Colonic mucosa (tissue), 4 donors: ENCODE measurements at places on chromosomes 7 and 10. TPM values are rescaled to one million over a fixed set of nuclear protein-coding genes. Genes with fewer than 3 reads are reported as not detected.

- H3K27ac ChIP-seq, result no peak overlapping the region
- H3K36me3 ChIP-seq, result no peaks in the 10 kb centered on the region
- H3K27me3 ChIP-seq, result no peaks in the 10 kb centered on the region
- DNase-seq, result no peak
Observed at GRCh38 chr10:112827086-112827485, 123.0 kb upstream of the TCF7L2 start.

DNA sequence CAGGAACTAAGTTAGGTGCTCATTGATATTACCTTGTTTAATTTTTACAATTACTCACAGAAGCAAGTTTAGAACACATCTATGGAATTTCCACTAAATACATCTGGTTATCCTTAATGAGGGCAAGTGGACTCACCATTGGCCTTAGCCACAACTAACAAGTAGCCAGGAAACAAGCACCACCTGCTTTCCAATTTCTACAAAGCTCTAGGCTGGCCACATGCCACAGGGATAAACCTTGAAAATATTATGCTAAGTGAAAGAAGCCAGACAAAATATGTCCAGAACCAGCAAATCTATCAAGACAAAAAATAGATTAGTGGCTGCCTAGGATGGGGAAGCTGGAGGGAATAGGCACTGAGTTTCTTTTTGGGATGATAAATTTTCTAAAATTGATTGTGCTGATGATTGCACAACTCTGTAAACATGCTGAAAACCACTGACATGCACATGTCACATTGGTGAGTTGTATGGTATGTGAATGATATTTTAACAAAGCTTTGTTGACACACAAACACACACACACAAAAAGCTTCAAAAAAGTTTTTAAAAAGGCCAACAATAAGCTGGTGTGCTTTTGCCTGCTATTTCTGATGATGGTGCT lies 179.4 kb downstream of the CPEB3 start:
- H3K27ac ChIP-seq, result no peak overlapping the region
- H3K4me1 ChIP-seq, result no peaks in the 10 kb centered on the region

DNA sequence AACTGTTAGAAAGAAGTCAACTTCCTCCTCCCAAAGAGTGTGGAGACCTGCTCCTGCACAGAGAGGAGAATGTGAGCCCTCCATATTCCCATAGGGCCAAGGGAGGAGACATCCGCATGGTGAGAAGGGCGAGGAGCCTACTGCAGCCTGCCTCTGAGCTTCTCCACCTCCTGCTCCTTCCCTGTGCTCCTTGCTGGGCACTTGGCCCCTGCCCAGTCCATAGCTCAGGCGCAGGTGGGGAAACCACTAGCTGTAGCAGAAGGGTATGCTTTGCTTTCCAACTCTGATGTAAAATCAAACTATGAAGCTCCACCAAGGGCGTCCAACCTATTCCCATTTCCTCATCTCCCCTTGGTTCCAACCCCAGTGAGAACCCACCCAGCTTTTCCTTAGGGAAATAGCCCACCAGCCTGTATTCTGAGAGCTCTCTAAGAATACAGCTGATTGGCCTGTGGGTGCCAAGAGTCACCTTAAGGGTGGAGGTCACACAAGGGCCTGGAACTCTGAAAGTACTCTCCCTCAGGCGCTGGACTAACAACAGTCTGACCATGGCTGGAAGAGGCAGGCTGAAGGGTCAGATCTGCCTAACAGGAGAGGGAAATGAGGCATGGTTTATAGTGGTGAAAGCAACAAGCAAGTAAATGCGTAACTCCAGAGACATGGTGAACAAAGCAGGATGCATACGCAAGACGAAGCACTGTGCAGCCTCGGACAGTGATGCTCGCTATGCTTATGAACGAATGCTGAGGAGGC lies 13.9 kb downstream of the ZNF488 start:
- DNase-seq, result no peak
- H3K27ac ChIP-seq, result no peak overlapping the region
- no peaks in the 10 kb centered on the region for H3K4me1 ChIP-seq
- H3K36me3 ChIP-seq, result no peaks in the 10 kb centered on the region
- H3K4me3 ChIP-seq, result no peak overlapping the region

DNA sequence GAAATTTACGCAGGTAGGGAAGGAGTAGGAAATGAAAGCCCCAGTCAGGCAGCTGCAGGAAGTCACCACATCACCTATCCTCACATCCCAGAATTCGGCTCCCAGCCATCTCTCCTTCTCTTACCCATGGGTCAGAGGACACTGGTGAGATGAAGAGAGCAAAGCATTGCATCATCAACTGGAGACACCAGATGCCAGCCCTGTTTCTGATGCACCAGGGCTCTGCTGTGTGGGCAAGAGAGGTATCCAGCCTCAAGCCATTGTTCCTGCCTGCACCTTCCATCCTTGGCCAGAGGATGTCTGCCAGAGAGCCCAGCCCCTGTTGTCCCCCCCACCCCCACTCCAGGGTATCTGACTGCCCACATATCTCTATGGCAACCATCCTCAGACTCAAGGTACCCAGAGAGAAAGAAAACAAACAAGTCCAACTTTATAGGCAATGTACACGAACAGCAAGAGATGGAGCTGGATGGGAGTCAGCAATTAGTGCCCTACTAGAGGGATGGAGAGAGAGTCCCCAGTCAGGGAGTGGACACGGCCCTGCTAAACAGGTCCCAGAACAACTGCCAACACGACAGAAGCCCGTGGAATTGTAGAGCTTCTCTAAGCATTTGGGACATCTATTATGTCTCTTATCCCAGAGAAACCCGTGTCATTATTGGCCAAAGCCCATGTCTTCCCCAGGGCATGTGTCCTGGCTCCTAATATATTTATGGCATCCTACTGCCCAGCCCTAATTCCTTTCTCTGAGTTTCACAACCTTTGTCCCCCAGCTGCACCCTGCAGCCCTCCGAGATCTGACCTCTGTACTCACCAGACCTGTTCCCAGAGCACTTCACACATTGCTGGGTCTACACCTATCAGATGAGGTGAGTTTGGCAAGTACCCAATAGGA lies 2.8 kb downstream of the CAMK2G start:
- DNase-seq, result peak; percentile 88
- no peaks in the 10 kb centered on the region for H3K36me3 ChIP-seq

LBX1 gene
- total RNA-seq, result not detected

- H3K4me1 ChIP-seq, result no peaks in the 10 kb centered on the region
- no peak overlapping the region for H3K4me3 ChIP-seq
- H3K27me3 ChIP-seq, result no peaks in the 10 kb centered on the region
Observed at GRCh38 chr7:144407266-144407931, 3.9 kb upstream of the NOBOX start.

ABCB1 gene
- 22.2 TPM for total RNA-seq

- H3K27ac ChIP-seq, result no peak overlapping the region
- H3K4me1 ChIP-seq, result no peaks in the 10 kb centered on the region
- no peak overlapping the region for H3K4me3 ChIP-seq
- no peak for DNase-seq
- no peaks in the 10 kb centered on the region for H3K36me3 ChIP-seq
Observed at GRCh38 chr7:155130493-155130892, 60.4 kb downstream of the HTR5A start.
